ENCODE measurements at places on chromosomes 2 and 18.

GRCh38 chr2:144194326-144195071, 325.4 kb downstream of the ZEB2 start:
- H3K27me3 ChIP-seq: no peaks in the 10 kb centered on the region
- DNase-seq: peak; percentile 60
- H3K27ac ChIP-seq: no peak overlapping the region
- H3K36me3 ChIP-seq: no peaks in the 10 kb centered on the region
- H3K4me3 ChIP-seq: no peak overlapping the region
- peaks cover 13% of the 10 kb centered on the region for H3K4me1 ChIP-seq

GRCh38 chr2:61044636-61045035, 21.0 kb upstream of the SANBR start:
- H3K27ac ChIP-seq: no peak overlapping the region
- H3K4me1 ChIP-seq: no peaks in the 10 kb centered on the region
- no peak overlapping the region for H3K4me3 ChIP-seq
- H3K36me3 ChIP-seq: peaks cover 40% of the 10 kb centered on the region

DNA sequence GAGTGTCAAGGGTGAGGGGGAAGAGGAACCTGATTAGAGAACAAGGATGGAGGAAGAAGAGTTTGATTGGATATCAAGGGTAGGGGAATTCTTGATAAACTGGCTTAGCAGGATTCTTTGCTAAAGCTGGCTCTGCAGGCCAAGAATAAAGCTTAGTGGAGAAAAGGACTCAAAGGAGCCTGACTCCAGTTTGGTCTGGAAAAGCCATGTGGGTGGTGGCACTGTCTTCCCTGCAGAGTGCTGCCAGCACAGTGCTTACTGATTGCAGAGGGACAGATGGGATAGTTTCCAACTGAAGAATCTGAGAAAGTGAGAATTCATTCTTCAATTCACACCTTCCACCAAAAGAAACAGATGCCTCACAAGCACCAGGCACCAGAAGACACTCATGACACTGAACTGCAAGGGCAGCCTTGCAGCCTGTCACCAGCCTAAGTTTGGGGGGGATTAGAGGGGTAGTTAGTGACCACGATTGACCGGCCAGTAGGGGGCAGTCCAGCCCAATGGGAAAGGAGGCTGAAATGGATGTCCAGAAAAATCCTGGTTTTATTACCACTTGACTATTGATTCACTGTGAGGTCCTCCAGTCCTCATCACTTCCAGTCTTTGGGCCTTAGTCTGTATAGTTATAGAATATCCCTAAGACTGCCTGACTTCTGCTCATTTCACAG, 334.5 kb downstream of the SMAD2 start:
- peaks cover 18% of the 10 kb centered on the region for H3K27me3 ChIP-seq
- H3K36me3 ChIP-seq: no peaks in the 10 kb centered on the region
- H3K4me1 ChIP-seq: no peaks in the 10 kb centered on the region

DNA sequence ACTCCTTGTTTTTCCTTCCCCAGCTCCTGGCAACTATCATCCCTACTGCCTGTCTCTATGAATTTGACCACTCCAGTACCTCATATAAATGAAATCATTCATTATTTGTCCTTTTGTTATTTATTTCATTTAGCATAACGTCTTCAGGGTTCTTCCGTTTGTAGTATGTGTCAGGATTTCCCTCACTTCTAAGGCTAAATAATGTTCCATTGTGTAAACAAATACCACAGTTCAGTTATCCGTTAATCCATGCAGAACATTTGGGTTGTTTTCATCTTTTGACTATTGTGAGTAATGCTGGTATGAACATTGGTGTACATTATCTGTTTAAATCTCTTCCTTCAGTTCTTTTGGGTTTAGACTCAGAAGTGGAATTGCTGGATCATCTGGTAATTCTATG, 18.8 kb downstream of the DYNC2LI1 start:
- H3K36me3 ChIP-seq: peaks cover 14% of the 10 kb centered on the region
- H3K4me3 ChIP-seq: no peak overlapping the region
- H3K27ac ChIP-seq: no peak overlapping the region

- no peaks in the 10 kb centered on the region for H3K4me1 ChIP-seq
- DNase-seq: peak; percentile 18
- H3K27ac ChIP-seq: no peak overlapping the region
- H3K36me3 ChIP-seq: no peaks in the 10 kb centered on the region
- no peak overlapping the region for H3K4me3 ChIP-seq
- H3K27me3 ChIP-seq: no peaks in the 10 kb centered on the region
These were observed 71.8 kb downstream of the B3GNT2 start for GRCh38 chr2:62267696-62268095.

All from GM23248 (cell line).